Lung microvascular endothelial cell (primary cell): ENCODE measurements at places on chromosomes 6 and 20.
A peak's percentile ranks its signal among the peaks of the same experiment; 100 is the strongest.

GRCh38 chr6:102389994-102390393, 996.5 kb downstream of the GRIK2 start:
- DNase-seq = no peak

DNA sequence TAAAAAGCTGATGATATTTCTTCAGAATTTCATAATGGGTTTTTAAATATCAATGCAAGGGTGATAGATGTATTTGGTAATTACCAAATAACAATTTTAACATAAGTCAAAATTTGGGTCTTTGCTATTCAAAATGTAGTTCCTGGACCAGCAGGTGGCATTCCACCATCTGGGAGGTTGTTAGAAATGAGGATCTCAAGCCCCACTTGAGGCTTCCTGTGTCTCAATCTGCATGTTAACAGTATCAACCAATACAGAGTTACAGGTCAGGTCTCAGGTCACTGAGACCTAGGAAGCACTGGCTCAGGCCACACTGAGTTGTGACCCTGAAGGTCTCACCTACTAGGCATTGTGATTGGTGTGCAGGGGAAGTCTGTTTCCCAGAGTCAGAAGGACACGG, 57.2 kb upstream of the MTRF1L start:
- no peak for DNase-seq

DNA sequence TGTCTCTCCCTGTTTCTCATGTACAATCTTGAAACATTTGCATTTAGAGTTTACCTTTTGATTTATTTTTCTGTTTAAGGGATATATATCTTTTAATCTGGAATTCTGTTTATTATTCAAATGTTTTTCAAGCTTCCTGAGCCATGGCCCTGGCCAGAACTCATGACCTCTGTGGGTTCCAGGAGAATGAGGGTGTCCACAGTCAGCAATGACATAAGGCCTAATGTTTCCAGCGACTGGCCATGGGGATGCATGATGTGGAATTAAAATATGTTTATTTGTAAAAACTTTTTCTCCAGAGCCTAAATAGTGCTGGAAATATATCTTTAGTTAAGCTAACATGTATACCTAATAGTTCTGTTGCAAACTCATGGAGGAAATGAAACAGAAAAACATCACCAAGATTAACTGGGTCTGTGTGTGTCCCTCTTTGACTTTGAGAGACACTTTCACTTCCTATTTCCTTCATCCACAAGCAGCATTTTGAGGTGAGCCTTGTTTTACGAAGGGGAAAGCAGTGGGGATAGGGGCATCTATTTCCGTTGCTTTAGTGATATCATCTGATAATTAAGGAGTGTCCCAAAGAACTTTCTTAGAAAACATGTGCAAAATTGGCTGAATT, 87.6 kb downstream of the SMOC2 start:
- DNase-seq = no peak

DNA sequence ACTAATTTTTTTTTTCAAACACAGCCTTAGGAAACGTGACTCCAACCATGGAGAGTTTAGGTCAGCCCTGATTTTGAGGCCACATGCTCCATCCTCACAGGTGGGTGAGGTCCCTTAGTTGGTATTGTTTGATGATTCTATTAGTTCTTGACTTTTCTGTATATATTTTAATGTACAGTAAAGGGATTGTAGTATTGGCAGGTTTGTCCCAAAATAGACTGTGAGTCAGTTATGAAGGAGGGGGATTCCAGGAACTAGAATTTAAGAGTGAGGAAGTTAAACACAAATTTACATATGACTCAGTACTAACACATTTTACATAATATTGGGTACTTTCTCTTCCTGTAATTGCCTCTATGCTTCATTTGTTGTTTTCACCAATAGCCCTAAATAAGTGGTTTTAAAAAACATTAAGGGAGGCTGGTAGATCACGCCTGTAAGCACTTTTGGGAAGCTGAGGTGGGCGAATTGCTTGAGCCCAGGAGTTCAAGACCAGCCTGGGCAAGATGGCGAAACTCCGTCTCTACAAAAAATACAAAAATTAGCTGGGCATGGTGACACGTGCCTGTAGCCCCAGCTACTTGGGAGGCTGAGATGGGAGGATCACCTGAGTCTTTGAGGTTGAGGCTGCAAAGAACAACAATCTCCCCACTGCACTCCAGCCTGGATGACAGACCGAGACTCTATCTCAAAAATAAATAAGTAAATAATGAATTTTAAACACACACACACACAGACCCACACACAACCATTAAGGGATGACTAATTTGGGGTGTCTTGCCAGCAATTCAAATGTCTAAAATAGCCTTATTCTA, 81.8 kb downstream of the SGK1 start:
- peak; percentile 7 for DNase-seq

GRCh38 chr20:58450254-58450653, 61.2 kb downstream of the VAPB start:
- no peak for DNase-seq

DNA sequence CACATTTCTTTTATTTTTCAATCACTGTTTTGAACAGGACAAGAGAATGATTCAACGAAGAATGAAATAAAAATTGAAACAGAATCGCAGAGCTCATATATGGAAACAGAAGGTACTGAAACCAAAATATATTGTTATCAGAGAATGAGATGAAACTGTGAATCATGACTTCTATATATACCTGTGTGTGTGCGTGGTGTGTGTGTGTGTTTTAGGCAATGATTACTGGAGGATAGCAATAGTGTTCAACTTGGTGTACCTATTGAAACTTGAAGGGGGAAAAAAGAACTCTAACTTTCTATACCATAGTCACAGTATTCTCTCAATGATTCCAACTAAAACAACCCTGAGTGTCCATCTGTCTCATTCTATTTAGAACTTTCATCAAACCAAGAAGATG, 586.6 kb downstream of the KIF16B start:
- no peak for DNase-seq

DNA sequence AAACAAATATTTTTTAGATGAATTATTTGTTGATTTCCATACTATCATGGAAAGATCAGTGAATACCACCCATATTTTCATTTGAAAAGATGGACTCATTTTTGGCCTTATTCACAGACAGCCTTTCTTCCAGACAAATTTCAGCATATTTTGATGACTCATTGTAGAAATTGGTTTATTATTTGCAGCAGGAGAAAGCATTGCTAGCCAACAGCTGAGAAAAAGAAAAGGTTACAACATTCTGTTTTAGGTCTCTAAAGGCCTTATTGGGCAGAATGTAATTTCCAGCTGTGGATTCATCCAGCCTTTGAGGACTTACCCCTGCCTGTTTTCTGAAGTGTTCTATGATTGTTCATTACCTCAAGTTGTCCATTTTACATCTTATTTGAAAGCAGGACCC, 201.9 kb downstream of the PLCB4 start:
- no peak for DNase-seq

DNA sequence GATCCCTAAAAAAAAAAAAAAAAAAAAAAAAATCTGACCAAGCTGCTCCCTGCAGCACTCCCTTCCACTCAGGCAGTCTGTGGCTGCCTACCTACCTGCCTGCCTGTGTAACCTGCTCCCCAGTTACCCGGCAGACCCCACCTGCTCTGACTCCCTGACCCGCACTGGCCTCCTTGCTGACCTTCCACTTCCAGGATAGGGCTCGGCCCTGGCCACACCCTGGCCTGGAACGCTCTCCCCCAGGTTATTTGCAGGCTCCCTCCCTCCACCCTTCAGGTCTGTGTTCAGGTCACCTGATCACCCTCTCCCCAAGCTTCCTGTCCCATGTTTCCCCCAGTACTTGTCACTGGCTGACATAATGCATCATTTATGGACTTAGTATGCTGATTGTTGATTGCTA, 134.3 kb downstream of the SLC23A2 start:
- DNase-seq = no peak

- DNase-seq = no peak
Measured at GRCh38 chr6:30160785-30161531, at the start of gene TRIM10. Gene TRIM10 (minus strand): TSS chr6:30161211. CDS start chr6:30160858, 353 bp downstream.

GRCh38 chr6:23389386-23389785, 736.6 kb upstream of the NRSN1 start:
- no peak for DNase-seq

- peak; percentile 28 for DNase-seq
Measured at GRCh38 chr6:154414021-154414813, 57.6 kb upstream of the IPCEF1 start.

GRCh38 chr20:7327810-7328209, 560.3 kb downstream of the BMP2 start:
- DNase-seq = no peak

DNA sequence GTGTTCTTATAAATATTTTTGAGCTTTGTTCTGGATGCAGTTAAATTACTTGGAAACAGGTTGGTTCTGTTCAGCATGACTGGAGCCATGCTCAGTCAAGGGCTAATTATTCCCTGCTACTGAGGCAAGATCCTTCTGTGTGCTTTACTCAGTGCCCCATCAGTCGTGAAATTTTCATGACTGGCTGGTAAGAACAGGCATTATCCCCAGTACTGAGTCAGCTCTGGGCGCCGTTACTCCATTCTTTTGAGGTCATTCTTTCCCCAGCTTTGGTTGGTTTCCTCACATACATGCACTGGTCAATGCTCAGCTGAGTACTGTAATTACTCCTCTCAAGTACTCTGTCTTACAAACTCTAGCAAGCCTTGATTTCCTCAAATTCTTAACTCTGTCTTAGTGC, 71.3 kb downstream of the CDKAL1 start:
- peak; percentile 1 for DNase-seq

GRCh38 chr6:47379328-47379727, 69.6 kb upstream of the TNFRSF21 start:
- DNase-seq = no peak

GRCh38 chr6:16064671-16065072, 64.2 kb upstream of the MYLIP start:
- no peak for DNase-seq

DNA sequence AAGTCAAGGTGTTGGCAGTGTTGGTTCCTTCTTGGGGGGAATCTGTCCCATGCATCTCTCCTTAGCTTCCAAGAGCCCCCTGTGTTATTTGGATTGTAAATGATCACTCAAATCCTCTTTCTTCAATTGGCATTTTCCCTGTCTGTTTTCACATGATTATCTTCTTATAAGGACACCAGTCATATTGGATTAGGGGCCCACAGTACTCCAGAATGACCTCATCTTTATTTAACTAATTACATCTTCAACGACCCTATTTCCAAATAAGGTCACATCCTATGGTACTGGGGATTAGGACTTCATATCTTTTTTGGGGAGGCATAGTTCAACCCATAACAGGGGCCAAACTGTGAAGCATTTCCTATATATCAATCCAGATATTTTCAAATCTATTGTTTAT, 57.3 kb downstream of the PTPRA start:
- no peak for DNase-seq

DNA sequence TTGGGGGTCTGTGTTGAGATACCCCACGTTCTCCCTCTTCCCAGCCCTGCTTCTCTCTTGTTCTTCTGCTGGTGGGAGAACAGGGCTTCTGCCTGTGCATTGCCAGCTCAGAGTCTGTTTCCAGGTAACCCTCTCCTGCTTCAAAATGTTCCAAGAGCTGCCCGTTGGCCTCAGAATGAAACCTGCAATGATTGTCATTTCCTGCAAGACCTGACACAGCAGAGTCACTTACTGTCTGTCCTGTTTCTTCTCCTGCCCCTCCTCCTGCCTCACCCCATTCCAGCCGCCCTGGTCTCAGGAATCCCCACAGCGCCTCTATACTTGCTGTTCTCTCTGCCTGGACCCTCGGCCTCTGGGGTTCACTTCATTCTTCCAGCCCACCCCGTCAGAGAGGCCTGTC, 81.4 kb upstream of the ARID1B start:
- no peak for DNase-seq

- no peak for DNase-seq
Measured at GRCh38 chr20:18166950-18167349, 29.3 kb downstream of the KAT14 start.

DNA sequence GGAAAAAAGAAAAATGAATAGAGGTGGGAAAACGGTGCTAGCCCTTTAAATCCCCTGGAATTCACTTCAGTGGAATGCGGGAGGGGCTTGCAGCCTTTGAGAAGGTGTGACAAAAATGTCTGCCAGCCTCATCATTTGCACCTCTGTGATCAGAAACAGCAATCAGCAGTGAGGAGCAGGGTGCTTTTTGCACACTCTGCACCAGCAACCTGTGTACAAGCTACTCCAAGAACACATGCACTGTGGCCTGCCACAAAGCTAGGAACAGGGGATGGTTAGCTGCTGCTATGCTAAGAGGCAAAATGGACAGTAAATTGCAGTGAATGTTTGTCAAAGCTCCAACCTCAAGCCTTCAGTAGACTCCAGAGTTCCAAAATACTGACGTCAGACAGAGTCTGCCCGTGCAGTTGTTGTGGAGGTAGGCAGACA, 29.7 kb downstream of the GINS1 start:
- no peak for DNase-seq
